ELR (cell line): ENCODE measurements at places on chromosomes 7 and 10.

- no peak for DNase-seq
These were observed 461.0 kb downstream of the KIF20B start for GRCh38 chr10:90162271-90162853.

GRCh38 chr10:122132331-122132755 is 138.8 kb upstream of the BTBD16 start:
- no peak for DNase-seq

- DNase-seq = peak; percentile 89
These were observed 28.3 kb upstream of the WDFY4 start for GRCh38 chr10:48656241-48656913.

DNA sequence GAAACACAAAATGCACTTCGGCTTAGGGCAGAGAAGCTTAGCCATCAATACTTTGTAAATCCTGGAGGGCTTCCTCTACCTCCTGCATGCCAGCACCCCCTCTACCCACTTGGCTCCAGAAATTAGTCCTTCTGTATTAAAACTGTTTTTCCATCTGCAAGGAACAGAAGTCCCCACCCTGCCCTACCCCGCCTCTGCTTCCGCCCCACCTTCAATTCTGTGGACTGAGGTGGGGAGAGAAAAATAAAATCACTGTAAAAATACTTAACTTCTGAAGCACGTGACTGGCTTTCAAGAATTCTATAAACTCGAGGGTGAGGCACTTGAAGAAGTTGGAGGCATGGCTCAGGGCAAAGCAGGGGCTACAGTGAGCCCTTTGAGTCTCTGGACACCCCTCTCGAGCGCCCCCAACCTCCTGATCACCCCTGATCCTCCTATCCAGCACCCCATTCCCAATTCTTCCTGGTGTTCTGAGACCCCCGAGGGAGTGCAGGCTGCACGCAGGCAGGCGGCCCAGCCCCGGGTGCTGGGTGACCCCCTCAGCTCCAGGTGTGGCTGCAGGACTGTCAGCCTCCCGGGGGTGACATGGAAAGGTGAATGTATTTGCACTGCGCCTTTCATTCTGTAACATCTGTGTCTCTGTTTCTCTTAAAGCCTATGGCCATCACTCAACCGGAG is 7.3 kb upstream of the KIAA1217 start:
- DNase-seq = no peak

DNA sequence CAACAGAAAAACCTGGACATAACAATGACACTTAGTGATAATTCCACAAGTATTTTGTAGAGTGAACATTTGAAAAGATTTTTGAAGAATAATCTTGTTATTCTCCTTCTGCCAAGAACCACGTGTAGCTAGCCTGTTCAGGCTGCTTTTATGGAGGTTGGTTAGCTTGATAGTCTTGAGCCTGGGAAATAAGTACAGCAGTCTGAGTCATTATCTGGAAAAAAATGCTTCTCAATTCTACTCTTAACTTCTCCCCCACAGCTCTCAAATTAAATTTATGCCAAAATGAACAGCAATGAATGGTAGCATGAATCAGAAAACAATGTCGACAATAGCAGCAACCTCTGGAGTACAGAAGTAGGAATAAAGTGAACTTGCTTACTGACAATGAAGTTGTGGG is 63.2 kb downstream of the GPR37 start:
- no peak for DNase-seq

GRCh38 chr7:151853896-151854719 is 22.8 kb downstream of the PRKAG2 start:
- no peak for DNase-seq

DNA sequence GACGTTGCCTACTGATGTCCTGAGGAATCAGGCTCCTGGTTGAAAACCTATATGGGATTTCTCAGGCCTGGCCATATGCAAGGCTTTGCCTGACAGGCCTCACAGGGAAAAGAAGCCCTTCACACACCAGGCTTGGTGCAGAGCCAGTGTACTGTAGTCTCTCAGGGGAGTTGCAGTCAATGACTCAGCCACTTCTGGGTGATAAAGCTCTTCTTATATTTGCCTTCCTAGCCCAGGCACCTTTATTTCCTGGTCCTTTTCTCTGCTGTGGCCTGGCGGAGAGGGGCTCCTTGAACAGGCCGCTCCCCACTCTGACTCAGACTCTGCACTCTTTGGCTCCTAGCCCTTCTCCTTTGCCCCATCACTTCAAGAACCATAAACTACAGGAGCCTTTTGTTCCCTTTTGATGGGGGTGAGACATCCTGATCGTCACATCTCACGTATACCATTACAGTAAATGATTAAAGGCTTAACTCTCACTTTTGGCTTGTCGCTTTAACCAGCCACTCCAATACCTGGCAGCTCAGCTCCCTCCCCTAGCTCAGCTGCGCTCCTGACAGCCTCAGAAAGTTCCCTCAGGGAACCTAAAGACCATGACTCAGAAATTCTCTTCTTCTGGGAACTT is 33.5 kb downstream of the DPY19L1 start:
- DNase-seq = peak; percentile 90

GRCh38 chr7:17103984-17104383 is 194.5 kb upstream of the AHR start:
- no peak for DNase-seq

DNA sequence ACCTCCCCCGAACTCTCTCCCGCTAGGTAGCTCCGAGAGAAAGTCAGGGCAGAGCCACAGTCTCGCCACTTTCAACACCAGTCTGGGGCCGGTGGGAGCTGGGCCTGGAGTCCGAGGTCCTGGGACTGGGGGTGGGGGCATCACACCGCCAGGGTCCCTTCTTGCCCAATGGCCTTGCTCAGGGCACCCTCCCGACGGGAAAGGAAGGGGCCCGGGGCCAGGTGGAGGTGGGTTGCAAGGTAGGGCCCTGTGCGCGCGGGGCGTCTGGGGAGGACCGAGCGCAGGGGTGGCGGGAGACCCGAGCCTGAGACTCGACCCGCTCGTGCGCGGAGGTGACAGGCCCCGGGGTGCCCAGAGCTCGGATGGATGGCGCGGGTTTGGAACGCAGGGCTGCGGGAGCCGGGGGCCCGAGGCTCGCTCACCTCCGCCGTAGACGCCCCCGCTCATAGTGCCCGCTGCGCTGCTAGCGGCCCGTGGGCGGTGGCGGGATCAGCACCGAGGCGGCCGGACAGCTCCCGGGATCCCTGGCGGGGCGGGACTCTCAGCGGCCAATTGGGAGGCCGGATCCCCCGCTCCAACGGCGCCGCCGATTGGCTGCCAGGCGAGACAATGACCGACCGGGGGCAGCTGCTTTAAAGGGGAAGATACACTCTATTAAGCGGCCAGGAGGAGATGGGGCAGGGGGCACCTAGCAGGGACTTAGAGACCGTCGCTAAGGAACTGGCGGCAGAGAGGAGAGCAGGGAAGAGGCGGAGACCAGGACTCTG is at the start of gene ACTL6B:
ACTL6B (minus strand) TSS at position 541 of the 767 bp plus-strand sequence; CDS start at position 447, 94 bp downstream.
- no peak for DNase-seq

- DNase-seq = peak; percentile 2
These were observed 277.0 kb downstream of the EXOC4 start for GRCh38 chr7:133529861-133530260.

DNA sequence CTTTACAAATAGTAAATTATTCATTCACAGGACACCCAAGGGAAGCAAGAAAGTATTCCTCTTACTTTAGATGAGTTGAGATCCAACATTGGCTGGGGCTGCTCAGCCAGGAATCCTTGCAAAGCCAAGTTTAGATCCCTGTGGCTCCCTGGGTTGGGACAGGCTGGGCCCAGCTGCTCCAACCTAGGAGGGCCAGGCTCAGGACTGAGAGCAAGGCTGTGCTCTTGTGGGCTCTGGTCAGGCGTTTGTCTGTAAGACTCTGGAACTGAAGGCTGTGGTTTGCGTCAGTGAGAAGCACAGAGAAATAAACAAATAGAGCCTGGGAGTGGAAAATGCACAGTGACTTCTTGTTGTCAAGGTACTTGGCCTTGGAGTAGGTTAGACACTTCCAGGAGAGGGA is 53.2 kb upstream of the TMEM273 start:
- no peak for DNase-seq

DNA sequence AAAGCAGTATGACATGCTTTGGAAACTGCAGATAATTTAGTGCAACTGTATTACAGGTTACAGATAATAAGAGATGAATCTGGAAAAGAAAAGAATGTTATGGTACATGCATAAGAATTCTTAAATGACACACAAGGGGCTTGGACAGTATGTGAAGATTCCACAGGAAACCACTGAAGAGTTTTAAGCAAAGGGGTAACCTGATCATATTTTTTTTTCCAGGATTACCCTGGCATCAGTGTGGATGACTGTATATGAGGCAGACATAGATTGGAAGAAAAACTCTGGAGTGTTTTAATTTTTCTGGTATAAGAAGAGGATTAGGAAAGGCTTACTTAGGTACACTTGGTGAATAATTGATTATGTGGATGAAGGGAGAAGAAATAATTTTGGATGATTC is 8.1 kb downstream of the TFPI2 start:
- no peak for DNase-seq

- peak; percentile 34 for DNase-seq
These were observed 95.5 kb downstream of the CTBP2 start for GRCh38 chr10:125064681-125065492.

DNA sequence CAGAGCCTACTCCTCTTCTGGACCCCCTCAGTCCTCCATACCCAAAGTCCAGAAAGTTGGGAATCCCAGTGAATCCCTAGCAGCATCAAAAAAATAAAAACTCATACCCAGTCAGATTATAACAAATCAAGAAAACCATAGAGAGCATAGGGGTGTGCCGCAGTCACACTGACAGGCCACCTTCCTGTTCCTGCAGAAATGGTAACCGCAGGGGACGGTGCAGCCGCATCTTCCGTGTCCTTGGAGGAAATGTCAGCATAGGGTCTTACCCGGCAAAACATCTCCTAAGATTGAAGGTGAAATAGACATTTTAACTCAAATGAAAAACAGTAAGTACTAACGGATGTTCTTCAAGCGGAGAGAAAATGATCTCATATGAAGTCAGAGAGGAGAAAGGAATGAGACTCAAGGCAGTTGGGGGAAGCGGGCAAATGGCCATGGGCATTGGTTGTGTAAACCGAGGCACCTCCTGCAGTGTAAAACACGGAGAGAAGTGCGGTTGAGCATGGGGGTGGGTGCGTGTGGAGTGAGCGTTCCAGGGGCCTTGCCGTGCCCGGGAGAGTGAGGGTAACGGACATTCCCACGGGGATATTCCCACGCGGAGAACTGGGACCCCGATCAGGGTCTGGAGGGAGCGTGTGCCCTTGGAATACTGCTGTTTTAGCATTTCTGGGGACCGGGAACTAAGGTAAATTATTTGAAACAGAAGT is 110.8 kb downstream of the NKX6-2 start:
- no peak for DNase-seq

GRCh38 chr10:128934492-128934891 is 532.5 kb upstream of the MGMT start:
- no peak for DNase-seq

DNA sequence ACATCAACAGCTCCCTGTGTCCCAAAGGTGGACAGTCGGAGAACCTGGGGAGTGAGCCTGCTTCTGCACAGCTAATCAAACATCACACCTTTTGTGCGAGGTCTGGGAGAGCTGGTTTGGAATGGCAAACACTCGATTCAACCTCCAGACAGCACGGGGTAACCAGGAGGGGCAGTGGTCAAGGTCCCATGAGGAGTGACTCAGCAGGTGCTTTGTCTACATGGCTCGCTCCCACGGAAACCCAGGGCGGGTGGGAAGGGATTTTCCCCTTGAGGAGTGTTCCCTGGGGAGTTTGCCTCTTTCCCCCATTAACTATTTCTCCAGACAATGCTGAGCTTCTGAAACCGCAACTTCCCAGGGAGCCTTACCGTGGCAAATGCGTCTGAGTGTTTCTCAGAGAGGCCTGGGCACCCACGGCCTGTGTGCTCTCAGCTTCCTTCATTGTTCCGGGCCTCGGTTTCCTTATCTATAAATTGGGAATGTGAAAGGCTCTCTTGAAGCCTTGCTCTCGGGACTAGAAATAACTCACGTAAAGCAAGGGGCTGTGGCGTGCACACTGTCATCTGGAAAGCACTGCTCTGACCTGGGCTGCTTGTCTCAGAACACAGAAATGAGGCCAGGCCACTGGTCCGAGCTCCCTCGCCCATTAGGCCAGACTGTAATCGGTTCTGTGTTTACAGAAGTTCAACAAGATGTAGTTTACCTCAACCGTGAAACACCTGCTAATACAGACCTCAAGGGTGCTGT is 14.0 kb upstream of the GTPBP4 start:
- no peak for DNase-seq

- no peak for DNase-seq
These were observed 65.8 kb downstream of the ATXN7L1 start for GRCh38 chr7:105810556-105810955.

DNA sequence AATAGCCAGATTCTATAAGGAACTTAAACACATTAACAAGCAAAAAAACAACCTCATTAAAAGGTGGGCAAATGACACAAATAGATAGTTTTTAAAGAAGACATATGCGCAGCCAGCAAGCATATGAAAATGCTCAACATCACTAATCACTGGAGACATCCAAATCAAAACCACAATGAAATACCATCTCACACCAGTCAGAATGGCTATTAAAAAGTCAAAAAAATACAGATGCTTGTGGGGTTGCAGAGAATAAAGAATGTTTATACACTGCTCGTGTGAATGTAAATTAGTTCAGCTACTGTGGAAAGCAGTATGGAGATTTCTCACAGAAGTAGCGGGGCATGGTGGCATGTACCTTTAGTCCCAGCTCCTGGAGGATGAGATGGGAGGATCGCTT is 164.0 kb downstream of the CHRM2 start:
- DNase-seq = no peak

- no peak for DNase-seq
These were observed 45.2 kb downstream of the NPTX2 start for GRCh38 chr7:98662289-98662688.

- DNase-seq = no peak
These were observed 360.6 kb upstream of the ADARB2 start for GRCh38 chr10:2097937-2098336.

- peak; percentile 54 for DNase-seq
These were observed 399 bp downstream of the FHIP2A start for GRCh38 chr10:114821915-114822443.

- DNase-seq = no peak
These were observed 556.5 kb downstream of the INHBA start for GRCh38 chr7:41146429-41146828.

DNA sequence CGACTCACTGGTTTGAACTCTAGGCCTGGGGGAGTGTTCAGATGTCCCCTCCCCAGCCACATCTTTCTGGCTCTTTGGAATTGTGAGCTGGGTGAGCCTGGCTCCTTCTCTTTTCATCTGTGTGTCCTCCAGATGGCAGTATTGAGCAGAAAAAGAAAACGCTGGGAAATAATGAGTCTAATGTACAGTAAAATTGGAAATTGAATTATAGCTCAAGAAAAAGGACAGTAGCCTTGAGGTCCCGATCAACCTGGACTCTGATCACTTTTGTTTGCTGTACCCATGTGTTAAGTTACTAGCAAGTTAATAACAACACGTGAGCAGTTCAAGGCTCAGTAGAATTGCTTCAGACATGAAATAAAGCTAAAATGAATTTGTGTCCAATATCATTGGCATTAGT is 77.9 kb downstream of the SNX10 start:
- peak; percentile 70 for DNase-seq
